ENCODE measurements at places on chromosomes 5 and 9.

- DNase-seq: no peak
Observed at GRCh38 chr5:6750951-6751685, 37.9 kb downstream of the TENT4A start.

GRCh38 chr9:4548811-4549725 is 58.8 kb downstream of the SLC1A1 start:
- DNase-seq: no peak

GRCh38 chr9:89452561-89452960 is 45.4 kb downstream of the SEMA4D start:
- no peak for DNase-seq

DNA sequence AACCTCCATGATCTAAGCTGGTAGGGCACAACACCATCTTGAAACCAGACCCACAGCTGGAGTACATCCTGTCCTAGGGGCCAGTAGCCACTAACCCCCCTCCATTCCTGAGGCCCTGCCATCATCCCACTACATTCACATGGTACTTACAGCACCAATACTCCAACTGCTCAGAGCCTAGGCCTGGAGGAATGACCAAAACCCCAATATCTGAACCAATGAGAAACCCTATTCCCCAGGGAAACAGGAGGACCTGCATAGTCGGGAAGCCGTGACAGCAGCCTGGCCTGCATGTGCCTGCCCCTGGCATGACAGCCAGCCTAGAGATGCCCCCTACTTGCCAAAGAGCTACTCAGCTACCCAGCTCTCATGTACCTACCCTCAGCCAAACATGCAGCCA is 65.4 kb upstream of the DMRT1 start:
- DNase-seq: no peak

DNA sequence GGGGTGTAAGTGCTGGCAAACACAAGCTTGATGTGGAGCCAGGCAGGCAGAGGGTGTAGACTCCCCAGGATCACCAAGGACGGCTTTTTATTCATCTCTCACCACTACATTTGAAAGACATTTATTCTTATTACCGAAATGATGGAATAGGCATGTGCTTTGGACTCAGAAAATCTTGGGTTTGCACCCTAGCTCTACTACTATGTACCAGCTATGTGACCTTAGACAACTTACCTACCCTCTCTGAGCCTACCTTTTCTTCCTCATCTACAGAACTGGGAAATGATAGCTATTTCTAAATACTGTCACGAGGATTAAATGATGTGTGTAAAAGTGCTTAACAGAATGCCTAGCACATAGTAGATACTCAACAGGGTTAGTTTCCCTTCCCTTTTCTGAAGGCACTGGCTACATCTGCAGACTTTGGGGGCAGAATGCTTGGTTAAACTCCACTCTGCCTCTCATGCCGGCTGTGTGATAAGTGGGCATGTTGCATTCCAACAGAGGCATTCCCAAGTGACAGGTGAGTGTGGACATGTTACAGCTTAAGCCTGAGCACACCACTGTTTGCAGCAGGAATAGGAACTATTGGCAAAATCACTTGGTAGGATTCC is 94.8 kb downstream of the SLC1A3 start:
- DNase-seq: no peak

GRCh38 chr9:89969156-89969675 is 364.4 kb downstream of the GADD45G start:
- DNase-seq: no peak

GRCh38 chr9:114318416-114318815 is 4.5 kb upstream of the ORM1 start:
- DNase-seq: no peak

- DNase-seq: no peak
Observed at GRCh38 chr5:137737349-137738131, 1.7 kb upstream of the KLHL3 start.

DNA sequence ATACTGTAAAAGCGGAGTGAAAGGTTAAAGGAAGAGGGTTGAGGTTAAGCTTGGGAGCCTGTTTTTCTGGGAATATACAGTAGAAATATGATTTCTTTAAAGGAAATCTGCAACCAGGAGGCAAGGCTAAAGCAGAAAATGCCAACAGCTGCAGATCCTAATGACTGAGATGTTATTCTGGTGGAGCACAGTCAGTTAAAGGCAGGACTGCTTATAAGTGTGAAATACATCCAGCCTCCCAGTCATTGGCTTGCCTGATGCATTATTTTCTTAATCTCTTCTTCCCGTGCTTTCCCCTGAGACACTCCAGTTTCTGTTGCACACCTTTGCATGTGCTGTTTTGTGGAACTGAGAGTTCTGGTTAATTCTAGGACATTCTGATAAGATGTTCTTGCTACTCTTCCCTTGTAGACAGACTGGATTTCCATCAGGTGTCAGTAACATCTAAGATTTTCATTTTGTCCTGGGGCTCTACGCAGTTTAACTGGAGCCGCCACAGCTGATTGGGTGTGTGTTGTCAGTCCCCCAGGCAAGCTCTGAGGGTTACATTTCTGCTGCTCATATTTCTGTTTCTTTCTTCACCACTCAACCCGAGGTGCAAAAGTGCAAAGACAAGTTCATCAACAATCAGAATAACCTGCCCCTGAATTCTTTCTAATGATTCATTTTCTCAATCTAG is 44.4 kb downstream of the CAST start:
- DNase-seq: no peak

DNA sequence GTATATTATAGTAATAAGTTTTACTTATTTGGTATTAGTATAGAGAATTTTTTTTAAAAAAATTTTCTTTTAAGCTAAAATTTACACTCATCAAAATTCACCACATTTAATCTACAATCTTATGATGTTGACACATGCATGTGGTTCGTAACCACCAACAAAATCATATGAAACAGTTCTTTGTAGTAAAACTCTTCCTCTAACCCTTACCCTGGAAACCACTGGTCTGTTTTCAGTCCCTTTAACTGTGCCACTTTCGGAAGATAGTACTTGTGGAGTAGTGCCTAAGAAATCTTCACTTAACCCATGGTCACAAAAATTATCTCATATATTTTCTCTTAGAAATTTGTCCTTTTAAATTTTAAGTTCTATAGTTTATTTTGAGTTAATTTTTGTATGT is 1498.8 kb downstream of the MAT2B start:
- DNase-seq: no peak

DNA sequence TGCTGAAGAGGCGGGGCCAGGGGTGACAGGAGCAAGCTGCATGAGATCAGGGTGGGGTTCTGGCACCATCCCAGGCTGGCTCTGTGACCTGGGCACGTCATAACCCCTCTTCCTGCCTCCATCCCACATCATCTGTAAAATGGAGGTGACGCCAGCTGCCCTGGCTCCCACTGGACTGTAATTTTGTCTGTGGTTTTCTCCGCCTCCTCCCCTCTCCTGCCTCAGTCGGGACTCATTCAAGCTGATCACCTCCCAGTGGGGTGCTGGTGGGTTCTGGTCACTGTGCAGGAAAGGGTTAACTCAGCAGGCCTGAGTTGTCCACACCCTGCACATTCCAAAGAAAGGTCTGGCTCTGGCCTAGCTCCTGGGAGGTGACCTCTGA is 128.2 kb downstream of the RXRA start:
- no peak for DNase-seq

GRCh38 chr9:79685577-79685976 is 113.8 kb downstream of the TLE4 start:
- no peak for DNase-seq

GRCh38 chr9:4762108-4762885 is 21.3 kb upstream of the AK3 start:
- DNase-seq: peak; percentile 32

DNA sequence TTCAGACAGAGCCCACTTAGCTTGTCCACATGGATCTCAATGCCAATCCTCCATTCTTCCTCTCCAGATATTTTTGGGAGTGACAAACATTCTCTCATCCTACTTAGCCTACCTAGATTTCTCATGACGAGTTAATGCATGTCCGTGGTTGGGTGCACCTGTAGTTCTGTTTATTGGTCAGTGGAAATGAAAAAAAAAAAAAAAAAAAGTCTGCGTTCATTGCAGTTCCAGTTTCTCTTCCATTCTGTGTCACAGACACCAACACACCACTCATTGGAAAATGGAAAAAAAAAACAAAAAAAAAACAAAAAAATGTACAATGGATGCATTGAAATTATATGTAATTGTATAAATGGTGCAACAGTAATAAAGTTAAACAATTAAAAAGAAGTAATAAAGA is 59.0 kb downstream of the BASP1 start:
- no peak for DNase-seq

DNA sequence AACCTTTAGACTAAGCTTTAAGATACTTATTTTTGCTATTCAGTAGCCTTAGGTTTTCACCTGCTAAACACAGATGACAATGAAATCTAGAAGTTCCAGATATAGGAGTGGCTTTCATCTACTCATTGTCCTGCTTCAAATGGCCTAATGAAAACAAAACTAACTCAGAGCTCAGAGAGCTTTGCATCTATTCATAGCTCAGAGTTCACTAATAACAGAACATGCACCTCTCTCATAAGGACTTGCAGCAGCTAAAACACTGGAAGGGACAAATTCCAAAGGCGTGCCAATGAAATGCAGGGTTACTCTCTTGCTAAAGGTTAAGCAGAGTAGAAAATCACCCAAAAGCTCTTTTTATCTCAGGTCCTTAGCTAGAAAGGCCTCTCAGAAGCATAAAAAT is 29.0 kb downstream of the SLC31A2 start:
- DNase-seq: no peak

DNA sequence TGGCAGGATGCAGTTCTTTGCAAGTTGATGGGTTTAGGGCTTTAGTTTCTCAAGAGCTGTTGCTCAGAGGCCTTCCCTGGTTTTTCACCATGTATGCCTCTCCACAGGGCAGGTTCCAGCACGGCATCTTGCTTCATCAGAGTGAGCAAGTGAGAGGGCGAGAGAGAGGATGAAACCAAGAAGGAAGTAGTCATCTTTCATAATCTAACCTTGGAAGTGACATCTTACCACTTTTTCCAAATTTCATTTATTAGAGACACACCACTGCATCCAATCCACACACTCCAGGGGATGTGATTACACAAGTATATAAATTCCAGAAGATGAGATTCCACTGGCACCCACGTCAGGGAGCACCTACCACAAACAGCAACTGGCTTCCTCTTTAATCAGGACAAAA is 294.4 kb downstream of the MARCHF11 start:
- no peak for DNase-seq

- no peak for DNase-seq
Observed at GRCh38 chr9:134957165-134957944, 39.6 kb upstream of the FCN1 start.

DNA sequence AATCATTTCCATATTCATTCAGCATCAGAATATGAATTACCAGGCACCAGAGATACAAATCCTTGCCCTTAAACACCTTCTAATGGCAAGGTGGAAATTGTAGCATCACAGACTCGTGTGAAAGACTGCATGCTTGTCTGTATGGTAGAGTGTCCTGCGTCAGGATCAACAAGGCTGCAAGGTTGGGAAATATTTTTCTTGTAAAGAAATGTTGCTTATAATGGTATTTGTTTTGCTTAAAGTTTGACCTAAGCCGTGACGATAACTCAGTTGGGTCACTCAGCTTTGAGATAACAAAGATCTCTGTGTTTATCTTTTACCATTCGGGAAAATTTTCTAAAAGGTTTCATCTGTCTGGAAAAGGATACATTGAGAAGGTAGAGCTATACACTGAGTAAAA is 87.6 kb downstream of the BASP1 start:
- DNase-seq: no peak

- DNase-seq: no peak
Observed at GRCh38 chr5:1502046-1502736, 21.6 kb downstream of the LPCAT1 start.

DNA sequence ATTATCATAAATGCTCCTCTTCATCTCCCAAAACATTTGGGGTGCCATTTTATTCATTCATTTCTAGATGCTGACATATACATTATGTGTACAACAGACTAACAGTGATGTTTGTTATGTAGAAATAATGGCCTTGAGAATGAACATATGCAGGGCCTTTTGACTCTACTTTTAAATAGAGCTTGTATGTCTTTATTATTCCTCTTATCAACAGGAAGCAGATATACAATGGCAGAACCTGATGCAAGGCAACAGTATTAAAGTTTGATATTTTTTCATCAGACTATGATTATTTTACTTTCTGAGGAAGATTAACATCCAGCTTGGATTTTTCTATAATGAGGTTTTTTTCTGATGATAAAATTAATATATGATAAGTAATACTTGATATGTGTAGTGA is 44.1 kb downstream of the SNX18 start:
- no peak for DNase-seq

DNA sequence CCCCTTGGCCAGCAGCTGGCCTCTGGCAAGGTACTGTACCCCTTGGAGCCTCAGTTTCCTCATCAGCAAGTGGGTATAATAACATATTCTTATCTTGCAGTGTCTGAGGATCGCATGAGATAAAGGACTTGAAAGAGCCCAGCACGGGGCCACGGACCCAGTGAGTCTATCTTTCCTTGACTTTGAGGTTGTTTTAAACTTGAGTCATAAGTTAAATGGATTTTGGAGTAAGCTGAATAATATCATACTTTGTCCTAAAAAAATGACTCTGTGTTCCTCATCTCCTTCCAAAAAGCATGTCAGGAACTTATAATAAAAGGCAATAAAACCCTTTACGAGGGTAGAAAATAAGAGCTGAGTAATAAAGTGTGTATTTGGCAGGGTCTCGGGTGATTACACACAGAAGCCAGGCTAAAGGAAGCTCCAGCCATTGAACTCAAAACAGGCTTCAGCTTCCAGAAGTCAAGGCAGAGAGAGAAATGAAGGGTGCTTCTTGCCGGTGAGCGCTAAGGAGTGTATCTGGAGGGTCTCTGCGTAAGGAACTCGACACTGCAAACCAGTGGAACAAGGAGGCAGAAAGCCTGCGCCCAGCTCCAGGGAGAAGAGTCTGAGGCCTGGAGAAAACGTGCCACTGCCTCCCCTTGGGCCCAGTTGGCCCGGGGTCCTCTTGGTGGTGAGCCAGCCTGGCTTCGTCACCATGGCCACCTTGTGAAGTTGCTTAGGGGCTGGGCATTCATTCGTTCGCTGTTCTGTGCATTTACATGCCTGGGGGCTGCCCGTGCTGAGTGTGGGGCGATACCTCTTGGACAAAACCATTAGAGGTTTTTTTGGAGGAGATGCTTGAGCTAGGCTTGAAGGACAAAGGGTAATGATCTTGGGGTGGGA is 72.4 kb upstream of the PHYKPL start:
- no peak for DNase-seq

- no peak for DNase-seq
Observed at GRCh38 chr9:135103931-135104639, 16.6 kb downstream of the OLFM1 start.

GRCh38 chr5:16461782-16462181 is 3.8 kb downstream of the ZNF622 start:
- DNase-seq: no peak

- no peak for DNase-seq
Observed at GRCh38 chr5:157745041-157745456, 1.5 kb downstream of the LSM11 start.

Data from Panc1 (cell line).